ENCODE measurements at places on chromosomes 3 and 15.
A peak's percentile ranks its signal among the peaks of the same experiment; 100 is the strongest.

DNA sequence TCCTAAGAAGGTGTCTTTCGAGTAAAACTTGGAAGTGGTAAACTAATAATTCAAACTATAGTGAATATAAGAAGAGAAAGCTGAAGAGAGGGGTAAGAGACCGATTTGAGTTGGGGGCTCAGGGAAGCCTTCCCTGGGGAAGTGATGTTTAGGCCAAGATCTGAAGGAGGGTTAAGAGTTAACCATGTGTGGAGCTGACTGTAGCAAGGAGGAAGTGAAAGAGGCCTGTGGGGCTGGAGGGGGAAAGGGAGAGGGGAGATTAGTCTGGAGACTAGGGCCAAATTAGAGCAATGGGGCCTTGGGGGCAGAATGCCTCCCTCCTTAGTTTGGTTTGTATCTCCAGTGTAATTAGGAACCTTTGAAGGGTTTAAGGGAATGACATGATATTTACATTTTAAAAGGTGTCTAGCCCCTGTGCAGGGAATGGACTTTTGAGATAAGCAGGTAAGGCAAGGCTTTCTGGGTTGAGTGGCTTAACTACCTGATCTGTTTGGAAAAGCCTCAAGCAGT, 2.2 kb downstream of the ZNF592 start:
- DNase-seq, result no peak

- DNase-seq, result no peak
Measured at GRCh38 chr3:46678280-46678679, 15.2 kb downstream of the ALS2CL start.

- no peak for DNase-seq
Measured at GRCh38 chr15:40430271-40430805, 10.4 kb upstream of the BAHD1 start.

DNA sequence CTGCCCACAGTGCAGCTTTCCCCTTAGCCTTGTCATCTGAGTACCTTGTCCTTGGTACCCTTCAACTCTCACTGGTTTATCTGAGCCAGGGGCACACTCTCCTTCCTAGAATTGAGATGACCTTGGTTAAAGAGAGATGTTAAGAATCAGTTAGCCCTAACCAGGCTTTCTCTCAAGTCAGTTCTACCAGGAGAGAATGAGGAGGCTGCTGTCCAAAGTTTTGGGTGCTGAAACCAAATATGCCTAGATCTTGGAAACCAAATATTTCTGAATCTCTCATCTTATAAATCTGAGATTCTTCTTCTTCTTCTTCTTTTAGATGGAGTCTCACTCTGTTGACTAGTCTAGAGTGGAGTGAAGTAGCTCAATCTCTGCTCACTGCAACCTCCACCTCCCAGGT, 12.0 kb upstream of the CTXND1 start:
- DNase-seq, result no peak

- no peak for DNase-seq
Measured at GRCh38 chr15:93060336-93061248, 28.4 kb downstream of the RGMA start.

DNA sequence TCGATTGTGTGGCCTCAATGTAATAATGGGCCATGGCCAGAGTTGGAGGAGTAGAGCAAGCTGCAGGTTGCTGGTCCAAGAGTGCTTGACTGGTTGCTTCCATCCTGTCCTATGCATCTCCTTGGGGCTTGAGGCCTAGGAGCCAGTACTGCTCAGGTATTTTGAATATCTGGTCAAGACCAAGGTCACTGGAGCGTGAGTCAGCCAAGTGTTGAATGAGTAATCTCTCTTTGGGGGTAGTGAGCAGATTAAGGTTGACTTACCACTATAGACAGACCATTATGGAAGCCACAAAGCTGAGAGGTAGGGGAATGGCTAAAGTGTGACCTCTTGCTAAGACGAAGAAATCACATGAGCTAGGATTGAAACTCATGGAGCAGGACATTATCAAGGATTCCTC, 9.4 kb upstream of the PARP6 start:
- no peak for DNase-seq

- no peak for DNase-seq
Measured at GRCh38 chr15:33098094-33099058, 96.1 kb downstream of the FMN1 start.

DNA sequence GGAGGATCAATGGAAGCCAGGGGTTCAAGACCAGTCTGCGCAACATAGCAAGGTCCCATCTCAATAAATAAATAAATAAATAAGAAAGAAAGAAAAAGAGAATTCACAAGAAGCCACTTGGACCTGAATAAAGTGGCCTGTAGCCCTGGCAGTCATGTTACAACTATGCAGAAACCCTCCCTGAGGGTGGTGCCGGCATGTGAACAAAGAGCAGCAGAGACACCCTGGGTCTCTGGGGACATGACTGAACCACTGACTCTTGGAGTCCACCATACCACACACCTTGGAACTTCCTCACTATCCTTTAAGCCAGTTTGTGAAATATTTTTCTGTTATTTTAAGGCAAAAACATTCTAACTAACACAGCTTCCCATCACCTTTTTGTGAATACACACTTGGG, 93.0 kb downstream of the MEIS2 start:
- no peak for DNase-seq

DNA sequence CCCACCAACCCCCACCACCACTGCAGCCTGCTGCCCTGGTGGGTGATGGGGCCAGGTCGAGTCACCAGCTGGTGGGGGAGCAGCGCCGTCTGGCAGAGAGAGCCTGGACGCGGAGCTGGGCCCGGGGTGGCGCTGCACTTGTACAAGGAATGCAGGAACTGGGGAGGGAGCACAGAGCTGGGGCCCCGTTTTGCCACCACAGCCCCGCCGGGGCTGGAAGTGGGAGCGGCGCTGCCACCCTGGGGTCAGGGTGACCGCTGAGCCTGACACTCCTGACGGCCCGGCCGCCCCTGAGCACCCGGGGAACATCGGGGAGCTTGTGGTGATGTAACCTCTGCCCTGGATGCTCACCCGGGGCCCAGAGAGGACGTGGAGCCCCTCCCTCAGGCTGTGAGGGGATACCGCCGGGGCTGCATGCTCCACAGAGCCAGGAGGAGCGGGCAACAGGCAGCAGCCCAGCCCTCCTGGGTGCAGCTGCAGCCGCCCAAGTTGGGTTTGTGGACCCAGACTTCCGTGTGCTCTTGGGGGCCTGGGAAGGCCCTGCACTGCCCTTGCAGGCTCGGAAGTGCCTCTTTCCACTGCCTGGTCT, 32.6 kb upstream of the IREB2 start:
- DNase-seq, result no peak

DNA sequence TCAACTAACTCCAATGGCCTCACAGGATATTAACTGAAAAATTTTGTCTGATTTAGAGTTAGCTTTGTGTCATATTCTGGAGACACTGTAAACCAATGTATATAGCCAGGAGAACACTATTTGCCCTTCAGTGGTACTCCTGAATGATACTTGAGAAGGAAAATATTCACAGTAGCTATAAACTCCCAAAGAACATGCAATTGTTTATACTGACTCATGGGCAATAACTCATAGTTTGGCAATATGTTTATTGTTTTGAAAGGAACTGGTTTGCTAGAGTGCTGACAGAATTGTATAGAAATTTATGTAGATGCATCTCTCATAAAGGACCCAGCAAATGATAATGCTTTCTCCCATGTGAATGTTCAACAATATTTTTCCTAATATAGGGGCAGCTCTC, 537.6 kb downstream of the PLOD2 start:
- no peak for DNase-seq

DNA sequence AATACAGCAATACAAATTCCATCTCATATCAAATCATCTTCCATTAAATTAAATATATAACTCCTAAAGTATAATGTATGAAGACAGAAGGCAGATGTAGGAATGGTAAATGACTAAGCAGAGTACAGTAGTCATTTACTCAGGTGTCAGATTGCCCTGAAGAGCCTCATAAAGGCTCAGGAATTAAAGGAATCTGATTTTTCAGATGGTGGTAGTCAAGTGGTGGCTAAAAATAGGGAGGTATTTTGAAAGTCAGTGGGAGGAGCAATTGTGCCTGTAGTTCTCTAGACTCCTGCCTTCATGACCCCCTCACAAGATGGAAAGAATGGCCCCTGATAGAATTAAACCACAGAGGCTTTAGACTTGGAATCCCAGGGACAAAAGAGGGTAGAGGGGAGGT, 142.7 kb upstream of the SYNPR start:
- DNase-seq, result no peak

GRCh38 chr15:90711842-90712241, 5.3 kb upstream of the BLM start:
- DNase-seq, result no peak

GRCh38 chr3:112739252-112739965, 98.5 kb upstream of the CCDC80 start:
- no peak for DNase-seq

- no peak for DNase-seq
Measured at GRCh38 chr3:31699309-31699953, 166.7 kb downstream of the STT3B start.

GRCh38 chr15:74460298-74460697, 662 bp downstream of the UBL7 start:
- DNase-seq, result no peak

DNA sequence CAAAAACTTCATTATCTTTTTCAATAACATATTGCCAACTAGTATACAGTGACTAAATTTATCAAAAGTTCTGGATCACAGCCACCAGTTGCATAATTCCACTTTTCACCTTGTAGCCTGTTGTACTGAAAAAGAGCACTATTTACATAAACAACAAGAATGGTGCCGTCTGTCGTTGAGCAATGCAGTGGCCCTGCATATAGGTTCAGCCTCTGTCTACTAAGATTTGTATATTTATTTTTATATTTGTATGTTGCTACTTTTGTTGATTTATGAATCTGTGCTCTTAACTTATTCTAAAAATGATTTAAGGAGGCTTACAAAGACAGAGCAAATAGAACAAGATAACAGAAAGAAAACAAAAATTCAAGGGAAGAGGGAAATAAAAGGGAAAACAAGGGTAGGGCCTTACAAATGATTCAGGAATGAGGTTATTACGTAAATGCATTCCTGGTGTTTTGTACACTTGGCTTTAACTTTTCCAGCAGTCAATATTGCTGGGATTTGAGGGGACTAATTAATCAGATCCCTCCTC, 257.6 kb upstream of the STT3B start:
- no peak for DNase-seq

DNA sequence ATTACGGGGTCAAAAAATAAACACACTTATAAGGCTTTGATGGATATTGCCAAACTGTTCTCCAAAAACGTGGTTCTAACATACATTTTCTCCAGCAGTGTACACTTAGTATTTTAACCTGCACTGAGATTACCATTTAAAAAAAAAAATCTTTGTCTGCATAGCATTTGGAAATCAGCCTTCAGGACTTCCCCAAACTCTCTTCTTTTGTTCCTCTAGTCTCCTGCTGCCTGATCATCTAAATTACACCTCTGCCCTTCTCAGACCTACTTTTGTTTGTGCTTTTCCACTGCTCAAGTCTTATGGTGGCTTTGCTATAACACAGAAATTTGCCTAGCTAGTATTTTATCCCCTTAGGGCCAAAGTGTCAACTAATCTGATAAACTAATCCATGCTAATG, 3.8 kb downstream of the NCEH1 start:
- no peak for DNase-seq

DNA sequence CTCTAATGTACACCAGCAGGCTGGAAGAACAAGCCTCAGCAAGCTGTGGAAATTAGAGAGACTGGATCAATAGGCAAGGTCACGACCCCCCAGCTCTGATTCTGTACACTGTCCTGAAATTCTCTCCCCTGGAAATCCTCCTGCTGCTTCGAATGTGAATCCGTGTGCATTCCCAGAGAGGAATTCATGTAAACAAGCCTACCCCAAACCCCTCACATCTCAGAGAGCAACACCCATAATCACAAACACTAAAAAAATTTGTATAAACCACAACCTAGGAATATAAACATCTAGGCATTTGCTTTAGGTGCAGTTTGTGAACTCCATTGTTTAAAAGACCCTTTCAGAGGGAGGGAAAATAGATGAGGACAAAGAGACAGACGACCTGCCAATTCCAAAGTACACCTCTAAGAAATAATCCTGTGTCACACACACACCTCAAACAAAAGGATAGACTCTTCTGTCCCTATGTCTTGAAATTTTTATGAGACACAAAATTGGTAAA, 325.2 kb downstream of the WDR72 start:
- no peak for DNase-seq

GRCh38 chr3:128294999-128295468, 141.8 kb downstream of the EEFSEC start:
- no peak for DNase-seq

- peak; percentile 30 for DNase-seq
Measured at GRCh38 chr15:99076555-99077308, 28.1 kb upstream of the SYNM start.

DNA sequence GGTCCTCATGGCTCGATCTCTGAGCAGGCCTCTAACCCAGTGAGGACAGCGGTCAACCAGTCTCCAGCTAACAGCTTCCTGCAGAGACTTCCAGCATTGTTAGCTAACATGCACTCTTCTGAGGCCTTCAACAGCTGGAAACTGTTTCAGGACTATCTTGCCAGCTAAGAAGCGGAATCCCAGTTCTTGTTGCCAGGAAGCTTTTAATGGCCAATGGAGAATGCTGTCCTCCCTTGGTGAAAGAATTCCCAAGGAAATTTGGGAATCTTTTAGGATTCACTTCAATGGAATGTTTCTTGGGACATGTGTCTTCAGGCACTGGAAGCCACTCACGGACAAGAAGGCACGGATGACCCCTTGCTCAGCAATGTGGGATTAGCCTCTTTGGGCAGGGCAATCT, 91.7 kb downstream of the CEMIP start:
- DNase-seq, result no peak

DNA sequence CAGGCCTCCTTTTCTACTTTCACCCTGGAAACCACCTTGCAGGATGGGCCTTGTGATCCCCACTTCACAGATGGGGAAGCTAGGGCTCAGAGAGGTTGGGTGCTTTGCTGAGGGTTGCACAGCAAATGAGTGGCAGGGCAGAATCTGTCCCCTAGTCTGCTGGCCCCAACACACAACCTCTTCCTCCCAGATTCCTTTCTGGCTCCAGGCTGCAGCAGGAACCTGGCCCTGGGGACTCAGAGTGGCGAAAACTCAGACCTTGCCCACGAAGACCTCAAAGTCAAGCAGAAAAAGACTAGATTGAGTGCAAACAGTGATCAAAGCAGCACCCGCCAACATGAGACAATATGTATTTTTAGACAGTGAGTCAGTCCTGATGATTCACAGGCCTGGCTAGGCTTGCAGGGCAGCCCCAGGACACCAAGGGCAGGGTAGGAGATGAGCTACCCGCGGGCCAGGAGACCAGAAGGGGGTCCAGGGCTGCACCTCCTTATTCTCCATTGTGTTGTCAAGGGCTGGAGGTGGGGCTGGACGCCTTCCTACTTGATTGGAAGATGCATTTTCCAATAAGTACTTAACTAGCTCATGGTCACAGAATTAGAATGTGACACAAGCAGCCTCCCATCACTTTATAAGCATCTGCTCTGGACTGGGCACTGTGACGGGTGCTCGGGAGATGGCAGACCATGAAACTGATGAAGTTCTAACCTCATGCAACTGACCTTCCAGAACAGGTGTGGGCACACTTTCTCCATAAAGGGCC, 23.9 kb downstream of the GOLGA6L2 start:
- DNase-seq, result no peak
